Cortex of kidney (tissue), 1 donor: ENCODE measurements at places on chromosomes 2 and 18.

DNA sequence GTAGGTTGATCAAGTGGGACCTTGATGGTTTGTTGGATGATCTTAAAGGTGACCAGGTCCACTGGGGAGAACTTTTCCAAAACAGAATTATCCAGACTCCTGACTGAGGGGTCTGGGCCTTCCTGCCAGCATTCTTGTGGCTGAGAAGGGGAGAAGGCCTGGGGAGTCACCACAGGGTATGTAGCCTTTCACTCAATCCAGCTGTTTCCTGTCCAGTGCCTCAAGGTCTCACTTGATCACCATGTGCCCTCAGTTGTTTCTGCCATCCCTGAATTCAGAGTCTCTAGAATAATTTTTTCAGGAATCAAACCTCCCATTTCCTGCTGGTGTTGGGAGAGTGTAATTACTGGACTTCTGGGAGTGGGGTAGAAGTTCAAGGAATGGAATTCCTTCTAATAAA lies 54.4 kb upstream of the TANC1 start:
- no peak for DNase-seq

- no peak for DNase-seq
These were observed 185.9 kb upstream of the LINC00305 start for GRCh38 chr18:64334748-64335147.

DNA sequence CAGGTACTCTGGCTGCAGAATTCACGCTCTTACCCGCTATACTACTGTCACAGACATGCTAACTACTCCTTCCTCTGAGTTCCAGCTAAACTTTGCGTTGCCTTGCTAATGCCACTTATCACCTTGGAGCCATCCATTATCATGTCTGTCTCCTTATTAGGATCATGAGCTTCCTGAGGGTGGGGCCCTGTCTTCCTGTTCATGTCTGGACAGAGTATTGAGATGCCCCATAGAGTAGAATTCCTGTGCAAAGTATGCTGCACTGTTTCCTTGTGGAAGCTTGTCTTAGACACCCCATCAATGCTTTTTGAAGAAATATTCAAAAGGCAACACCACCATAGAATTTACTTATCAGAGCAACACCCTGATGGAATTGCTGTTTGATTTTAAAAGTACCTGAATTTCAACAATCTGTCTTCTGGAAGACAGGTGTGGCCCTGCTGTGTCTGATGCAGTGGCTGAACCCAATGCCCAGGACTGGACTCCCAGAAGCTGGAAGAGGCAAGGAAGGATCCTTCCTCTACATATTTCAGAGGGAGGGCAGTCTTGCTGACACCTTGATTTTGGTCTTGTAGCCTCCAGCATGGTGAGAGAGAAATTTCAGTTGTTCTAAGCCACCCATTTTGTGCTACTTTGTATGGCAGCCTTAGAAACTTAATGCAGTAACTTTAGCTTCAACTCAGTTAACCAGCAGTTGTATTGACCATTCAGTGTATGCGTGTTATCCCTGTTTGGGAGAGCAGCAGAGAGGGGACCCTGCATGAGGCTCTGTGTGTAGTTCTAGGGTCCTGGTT lies 5.6 kb downstream of the LAMA3 start:
- DNase-seq: no peak

DNA sequence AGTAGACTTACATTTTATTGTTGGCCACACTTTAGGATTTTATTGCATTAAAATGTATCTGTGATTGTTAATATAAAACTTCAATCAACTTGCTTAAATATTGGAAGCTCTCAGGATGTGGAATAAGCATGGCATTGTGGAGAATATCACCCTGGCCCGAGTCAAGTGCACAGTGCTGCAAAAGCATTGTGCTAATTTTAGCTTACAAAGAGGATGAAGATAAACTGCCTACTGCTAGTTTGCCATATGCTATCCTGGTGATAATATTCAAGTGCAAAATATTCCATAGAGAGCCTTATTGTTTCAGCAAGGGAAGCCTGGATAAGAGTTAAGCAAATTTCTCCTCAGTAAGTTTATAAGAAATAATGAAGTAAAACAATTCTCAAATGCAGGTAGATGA lies 54.5 kb downstream of the MEIS1 start:
- DNase-seq: no peak

DNA sequence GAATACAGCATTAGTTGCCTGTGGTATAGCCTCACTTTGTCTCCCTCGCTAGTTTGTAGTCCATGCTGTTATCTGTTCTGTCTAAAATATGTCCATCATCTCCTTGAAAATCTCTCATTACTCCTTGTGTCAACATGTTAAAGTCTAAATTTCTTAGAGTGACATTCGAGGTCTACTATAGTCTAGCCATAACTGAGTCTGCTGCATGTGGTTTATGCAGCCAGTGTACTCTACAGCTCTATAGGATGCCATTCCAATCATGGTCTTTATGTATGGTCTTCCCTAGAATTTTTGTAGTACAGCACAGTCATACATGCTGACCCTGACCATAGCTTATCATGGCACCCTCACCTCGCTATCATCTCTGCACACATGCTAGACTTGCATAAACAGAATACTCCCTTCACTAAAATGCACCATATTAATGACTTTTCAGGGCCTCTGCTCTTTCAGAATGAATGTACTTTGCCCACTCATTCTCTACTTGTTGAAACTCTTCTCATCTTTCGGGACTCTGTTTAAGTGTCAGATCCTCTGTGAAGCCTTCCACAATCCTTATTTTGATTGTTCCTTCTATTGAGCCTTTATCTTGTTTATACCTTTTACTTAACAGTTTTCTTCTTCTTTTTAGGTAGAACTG lies 12.8 kb downstream of the TANK start:
- no peak for DNase-seq

GRCh38 chr2:188404341-188405004 lies 112.8 kb downstream of the GULP1 start:
- no peak for DNase-seq

DNA sequence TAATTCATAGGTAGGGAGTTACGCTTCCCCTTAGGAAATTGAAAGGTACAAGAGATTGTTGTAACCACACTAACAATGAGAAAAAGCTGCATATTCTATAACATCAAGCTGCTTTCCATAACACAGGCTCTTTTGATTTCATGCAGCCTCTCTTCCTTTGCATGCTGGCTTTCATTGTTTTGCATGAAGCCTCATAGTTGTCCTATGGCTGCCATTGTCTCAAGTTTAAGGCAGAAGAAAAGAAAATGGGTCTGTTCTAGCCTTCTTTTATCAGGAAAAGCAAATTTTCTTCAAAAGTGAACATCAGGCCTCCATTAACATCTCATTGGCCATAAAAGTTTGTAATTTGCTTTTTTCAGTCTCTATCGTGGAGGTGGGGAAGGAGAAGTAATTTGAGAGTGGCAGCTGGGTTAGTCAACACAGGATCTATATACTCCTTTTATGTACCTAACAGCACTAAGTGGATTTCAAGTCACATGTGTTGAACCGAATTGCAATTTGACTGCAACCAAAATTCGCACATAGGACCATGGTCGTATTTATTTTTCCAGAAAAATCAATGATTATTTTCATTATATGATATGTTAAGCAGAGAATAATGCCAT lies 248.5 kb upstream of the RND3 start:
- no peak for DNase-seq

DNA sequence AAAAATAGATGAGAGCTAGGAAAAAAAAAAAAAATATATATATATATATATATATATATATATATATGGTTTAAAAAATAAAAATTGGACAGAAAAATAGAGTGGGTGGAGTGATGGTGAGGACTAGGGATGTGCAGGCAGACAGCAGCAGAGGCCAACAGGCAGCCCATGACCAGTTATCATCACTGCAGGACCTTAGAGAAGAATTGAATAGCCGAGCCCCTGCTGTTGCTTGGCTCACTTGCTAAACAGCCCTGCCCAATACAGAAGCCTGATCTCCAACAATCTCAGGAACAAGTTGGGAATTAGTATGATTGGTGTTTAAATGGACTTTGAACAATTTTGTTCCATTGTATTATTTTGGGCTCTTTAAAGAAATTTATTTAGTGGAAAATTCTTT lies 967.5 kb upstream of the PIK3C3 start:
- no peak for DNase-seq

DNA sequence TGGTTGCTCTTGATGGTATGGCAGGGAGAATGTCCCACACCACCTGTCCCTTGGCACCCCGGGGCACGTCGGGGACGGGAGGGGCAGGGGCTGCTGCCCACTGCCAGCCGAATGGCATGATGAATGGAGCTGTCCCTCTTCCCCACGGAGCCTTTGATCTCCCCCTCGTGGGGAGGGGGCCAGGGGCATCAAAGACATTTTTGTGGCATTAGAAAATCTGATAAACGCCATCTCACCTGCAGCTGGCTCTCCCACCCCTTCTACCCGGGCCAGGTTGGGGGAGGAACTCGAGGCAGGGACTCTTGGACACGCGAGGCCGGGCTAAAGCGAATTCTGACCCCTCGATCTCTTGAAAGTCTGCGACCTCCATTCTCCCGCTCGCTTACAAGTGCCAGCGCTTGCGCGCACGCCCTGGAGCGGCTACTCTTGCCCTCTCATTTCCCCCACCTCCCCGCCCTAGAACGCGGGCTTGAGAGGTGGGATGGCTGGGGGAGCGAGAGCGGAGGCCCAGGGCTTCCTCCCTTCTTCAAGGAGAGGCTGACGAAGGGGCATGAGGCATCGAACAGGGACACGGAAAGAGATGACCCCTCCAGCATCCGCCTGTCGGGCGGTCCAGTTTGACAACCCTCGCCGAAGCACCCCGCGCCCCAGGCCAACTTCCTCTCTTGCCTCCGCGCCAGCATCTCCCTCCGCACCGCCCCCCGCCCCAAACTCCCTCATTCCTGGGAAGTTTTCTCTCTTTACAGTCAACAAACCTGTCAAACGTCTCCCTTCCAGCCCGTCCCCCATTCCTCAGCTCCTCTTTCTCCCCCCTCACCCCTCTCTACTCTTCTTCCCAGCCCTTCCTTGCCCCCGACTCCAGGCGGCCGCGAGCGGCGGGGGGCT lies 692 bp upstream of the WNT6 start:
- DNase-seq: no peak

DNA sequence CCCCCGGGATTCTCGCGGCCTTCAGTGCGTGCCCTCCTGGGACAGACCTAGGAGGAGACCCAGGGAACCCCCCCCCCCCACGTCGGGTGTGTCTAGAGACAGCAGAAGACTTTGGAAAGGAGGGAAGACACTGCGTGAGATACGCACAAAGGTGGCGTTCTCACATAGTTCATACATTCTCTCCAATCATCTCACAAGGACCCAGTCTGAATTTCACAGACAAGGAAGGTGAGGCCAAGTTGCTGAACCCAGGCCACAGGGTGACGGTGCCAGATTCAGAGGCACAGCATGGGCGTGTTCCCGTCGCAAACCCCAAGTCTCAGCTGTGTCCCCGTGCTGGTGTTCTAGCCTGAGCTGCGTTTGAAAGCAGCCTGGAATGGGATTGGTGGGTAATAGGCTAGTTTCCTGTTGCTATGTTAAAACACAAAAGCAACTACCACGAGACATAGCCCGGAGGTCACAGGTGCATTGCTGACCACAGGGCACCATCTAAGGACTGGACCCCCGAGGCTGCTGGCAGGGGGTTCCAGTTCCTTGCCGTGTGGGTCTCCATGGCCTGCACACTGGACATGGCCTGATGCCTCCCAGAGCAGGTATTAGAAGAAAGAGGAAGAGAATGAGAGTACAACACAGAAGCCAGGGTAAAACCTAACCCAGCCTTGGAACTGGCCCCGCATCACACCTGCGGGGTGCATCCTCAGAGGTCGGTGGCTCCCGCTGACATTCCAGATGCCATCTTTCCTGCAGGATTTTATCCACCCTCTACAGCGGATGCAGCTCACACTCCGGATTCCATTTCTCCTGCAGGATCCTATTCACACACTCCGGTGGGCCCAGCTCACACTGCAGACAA lies 1.1 kb upstream of the PXDN start:
- no peak for DNase-seq

DNA sequence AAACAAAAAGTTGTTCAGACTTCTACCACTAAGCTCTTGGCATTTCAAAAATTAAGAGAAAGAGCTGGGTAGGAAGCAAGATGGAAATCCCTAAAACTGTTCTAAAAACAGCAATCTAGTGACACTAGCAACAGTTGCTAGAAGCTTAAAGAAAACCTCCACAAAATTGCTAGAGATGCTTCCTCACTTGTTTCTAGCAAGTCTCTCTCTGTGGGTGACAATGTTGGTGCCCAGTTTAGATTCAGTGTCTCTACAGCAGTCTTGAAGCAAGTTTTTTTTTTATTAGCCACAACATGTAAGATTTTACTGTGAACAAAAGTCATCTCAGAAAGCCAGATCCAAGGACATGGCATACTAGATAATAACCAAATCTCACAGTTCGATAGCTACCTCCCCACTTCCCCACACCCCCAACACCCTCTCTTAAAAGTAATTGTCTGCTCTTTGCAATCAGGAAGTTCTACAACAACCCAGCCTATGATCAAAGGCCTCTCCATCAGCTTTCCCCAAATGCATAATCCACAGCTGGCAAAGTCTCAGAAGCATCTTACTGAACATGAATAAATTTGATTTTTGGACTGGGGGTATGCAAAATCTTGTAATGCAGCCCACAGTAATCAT lies 70.0 kb downstream of the ANKRD44 start:
- DNase-seq: no peak

DNA sequence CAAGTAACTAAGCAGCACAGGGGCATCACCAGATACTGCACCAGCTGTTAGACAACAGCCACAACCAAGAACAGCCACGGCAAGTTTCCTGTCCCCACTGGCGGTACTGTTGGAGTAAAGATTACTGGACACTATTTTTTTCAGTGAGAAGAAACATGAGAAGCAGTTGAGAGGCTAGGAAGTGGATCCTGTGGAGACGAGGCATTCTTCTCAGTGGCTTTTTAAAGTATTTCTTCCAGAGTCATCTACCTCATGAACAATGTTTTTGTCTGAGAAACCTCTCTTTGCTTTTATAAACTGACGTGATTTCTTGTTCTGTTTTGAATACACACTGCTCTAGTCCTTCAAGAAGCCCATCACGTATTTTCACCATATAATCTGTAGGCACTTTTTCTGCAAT lies 18.8 kb downstream of the TM4SF20 start:
- DNase-seq: no peak

- no peak for DNase-seq
These were observed 279.9 kb upstream of the NCKAP5 start for GRCh38 chr2:133848111-133848649.

DNA sequence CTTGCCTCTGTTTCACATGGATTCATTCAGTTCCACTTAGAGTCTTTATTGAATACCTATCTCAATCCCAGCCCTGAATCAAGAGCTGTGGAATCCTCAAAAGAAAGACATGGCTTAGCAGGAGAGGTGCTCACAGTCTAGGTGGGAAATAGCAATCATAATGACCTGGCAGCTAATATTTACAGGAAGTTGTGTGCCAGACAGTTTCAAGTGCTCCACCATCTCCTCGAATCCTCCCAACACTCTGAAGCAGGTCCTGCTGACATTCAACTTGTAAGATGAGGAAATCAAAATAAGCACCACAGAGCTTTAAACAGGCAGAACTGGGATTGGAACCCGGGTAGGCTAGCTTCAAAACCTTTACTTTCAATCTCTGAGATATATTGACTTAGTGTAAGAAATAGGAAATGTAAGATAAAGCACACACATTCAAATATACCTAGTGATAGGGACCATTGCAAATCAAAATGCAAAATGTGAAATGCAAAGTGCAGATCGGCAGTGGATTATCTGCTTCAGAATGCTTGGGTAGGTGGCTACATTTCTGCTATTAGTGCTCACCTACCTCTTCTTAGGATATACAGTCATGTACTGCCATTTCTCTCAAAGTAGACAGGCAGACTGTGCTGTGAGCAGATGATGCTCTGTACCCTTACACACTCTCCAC lies 182.0 kb downstream of the PRKCE start:
- DNase-seq: no peak
